A549 treated with ZK216348 at 1 μM for 4 hours (cell line): ENCODE measurements at places on chromosomes 4 and X. TPM values are rescaled to one million over a fixed set of nuclear protein-coding genes. Genes with fewer than 3 reads are reported as not detected.

The TXK gene
- 0.15 to 0.31 TPM (median 0.17 TPM) in 3 of 5 replicates, not detected in the others for total RNA-seq

The GABRB1 gene
- total RNA-seq = not detected in 5 replicates

The BEX3 gene
- total RNA-seq = 215 to 287 TPM (median 258 TPM) in 5 replicates

The OCRL gene
- total RNA-seq = 19.6 to 26.2 TPM (median 24.7 TPM) in 5 replicates

The FATE1 gene
- total RNA-seq = not detected in 5 replicates

The NUP54 gene
- 24.4 to 45.4 TPM (median 26.7 TPM) in 5 replicates for total RNA-seq

The DUSP21 gene
- not detected in 5 replicates for total RNA-seq

The CORIN gene
- not detected in 5 replicates for total RNA-seq

The SLC39A8 gene
- 7.0 to 10.8 TPM (median 10.1 TPM) in 5 replicates for total RNA-seq

The HELQ gene
- total RNA-seq = 3.3 to 5.6 TPM (median 4.3 TPM) in 5 replicates

The MOSPD2 gene
- total RNA-seq = 6.6 to 11.1 TPM (median 9.6 TPM) in 5 replicates

The MAGEB2 gene
- not detected in 5 replicates for total RNA-seq

The HSFX3 gene
- not detected in 5 replicates for total RNA-seq

The DCLK2 gene
- total RNA-seq = 8.2 to 10.3 TPM (median 9.8 TPM) in 5 replicates

The GYG2 gene
- total RNA-seq = 3.7 to 4.8 TPM (median 4.0 TPM) in 5 replicates
